ENCODE measurements at places on chromosomes 4 and X. TPM values are rescaled to one million over a fixed set of nuclear protein-coding genes. Genes with fewer than 3 reads are reported as not detected.

DNA sequence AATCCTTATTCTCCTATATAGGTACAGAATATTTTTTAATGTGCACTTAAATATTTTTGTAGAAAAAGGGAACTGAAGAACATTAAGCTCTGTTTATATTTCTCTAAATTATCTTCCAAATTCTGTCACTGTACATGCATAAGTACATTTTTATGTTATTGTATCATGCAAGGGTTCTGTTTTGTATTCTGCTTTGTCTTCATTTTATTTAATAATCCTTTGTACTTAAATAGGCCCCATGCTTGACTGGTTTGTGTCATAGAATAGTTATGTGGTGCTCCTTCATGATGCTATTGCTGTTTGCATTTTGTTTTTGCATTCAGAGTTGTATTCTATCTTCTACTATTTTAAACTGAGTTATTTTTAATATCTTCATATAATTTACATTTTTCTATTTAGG is 111.9 kb upstream of the EDNRA start:
- H3K27me3 ChIP-seq, result no peaks in the 10 kb centered on the region
- H3K4me1 ChIP-seq, result no peaks in the 10 kb centered on the region
- H3K36me3 ChIP-seq, result no peaks in the 10 kb centered on the region

MAML3 gene
- 0.28 TPM for total RNA-seq

- H3K4me1 ChIP-seq, result no peaks in the 10 kb centered on the region
- no peaks in the 10 kb centered on the region for H3K36me3 ChIP-seq
- DNase-seq, result no peak
- H3K27ac ChIP-seq, result no peak overlapping the region
- no peak overlapping the region for H3K4me3 ChIP-seq
Measured at GRCh38 chrX:1164322-1165288, 47.8 kb downstream of the CRLF2 start.

GRCh38 chr4:37568489-37568888 is 117.7 kb downstream of the RELL1 start:
- no peaks in the 10 kb centered on the region for H3K4me1 ChIP-seq
- no peaks in the 10 kb centered on the region for H3K27me3 ChIP-seq

DNA sequence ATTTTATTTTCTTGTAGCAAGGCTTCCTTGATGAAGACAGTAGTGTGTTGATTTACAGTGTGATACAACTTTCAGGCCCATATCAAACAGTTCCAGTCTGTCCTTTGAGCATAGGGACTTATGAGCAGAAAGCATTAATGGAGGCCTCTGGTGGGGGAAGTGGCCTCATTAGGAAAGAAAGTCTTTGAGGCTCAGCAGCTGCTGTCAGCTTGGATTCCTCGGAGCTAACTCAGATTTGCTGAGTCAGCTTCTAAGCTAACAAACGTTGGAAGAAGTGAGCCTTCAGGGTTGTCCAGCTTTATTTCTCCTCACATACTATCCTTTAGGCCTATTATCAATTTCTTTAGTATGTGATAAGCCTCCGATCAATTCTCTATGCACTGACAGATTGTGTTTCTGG is 15.8 kb upstream of the SFRP2 start:
- H3K4me1 ChIP-seq, result no peaks in the 10 kb centered on the region
- no peaks in the 10 kb centered on the region for H3K27me3 ChIP-seq
- DNase-seq, result no peak
- H3K4me3 ChIP-seq, result no peak overlapping the region
- no peak overlapping the region for H3K27ac ChIP-seq

- no peak overlapping the region for H3K4me3 ChIP-seq
- DNase-seq, result no peak
- no peaks in the 10 kb centered on the region for H3K27me3 ChIP-seq
- H3K4me1 ChIP-seq, result no peaks in the 10 kb centered on the region
Measured at GRCh38 chr4:16289897-16290554, 63.8 kb upstream of the TAPT1 start.

WAS gene
- total RNA-seq, result 84.7 TPM
